SJSA1 (cell line): ENCODE measurements at places on chromosomes 11 and 22. TPM values are rescaled to one million over a fixed set of nuclear protein-coding genes. Genes with fewer than 3 reads are reported as not detected.

DNA sequence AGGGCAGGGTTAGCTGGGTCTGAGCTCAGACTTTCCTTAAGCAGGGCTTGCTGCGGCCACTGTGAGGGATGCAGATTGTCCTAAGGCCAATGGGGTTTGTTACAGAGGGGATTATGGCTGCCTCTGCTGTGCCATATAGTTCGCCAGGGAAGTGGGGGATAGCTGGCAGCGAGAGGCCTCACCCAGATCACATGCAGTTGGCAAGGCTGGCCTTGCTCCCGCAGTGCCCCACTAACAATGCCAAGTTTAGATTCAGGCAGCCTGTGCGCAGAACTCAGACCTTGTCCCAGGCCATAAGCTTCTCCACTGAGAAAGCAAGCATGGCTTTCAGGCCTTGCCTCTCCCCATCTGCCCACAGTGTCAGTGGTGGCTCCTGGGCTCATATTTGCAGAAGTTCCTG, 4.7 kb upstream of the APOL2 start:
- H3K4me1 ChIP-seq = peaks cover 18% of the 10 kb centered on the region
- H3K27ac ChIP-seq = no peak overlapping the region
- no peak for DNase-seq
- no peaks in the 10 kb centered on the region for H3K36me3 ChIP-seq

- H3K36me3 ChIP-seq = no peaks in the 10 kb centered on the region; the same call in 1 of the 2 replicates
- no peak overlapping the region for H3K27ac ChIP-seq
- no peaks in the 10 kb centered on the region for H3K27me3 ChIP-seq
- no peak for DNase-seq
- H3K4me3 ChIP-seq = no peak overlapping the region
Measured at GRCh38 chr11:126290887-126291286, 8.0 kb downstream of the TIRAP start.

DNA sequence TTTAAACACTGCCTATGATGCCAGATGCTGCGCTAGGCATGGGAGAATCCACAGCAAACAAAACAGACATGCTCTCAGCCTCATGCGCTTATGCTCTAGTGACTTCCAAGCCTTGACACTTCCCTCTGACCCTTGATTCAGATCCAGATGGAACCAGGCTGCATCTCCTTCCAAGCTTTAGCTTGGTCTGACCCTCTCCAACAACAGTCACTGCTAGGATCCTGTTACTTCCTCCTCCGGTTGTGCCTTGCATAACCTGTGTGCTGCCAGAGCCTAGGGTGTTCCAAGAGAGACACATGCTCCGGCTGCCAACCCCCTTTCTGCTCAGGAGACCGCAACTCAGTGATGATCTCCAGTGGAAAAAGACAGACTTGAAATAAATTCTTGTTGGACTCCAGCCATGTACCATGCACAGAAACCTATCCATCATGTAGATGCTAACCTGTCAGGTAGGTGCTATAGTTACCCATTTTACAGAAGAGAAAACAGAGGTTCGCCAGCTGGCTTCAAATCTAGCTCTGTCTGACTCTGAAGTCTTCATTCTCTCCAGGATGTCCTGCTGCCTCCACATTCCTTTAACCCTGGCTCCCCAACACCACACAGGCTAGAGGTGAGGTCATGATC, 136.3 kb upstream of the TEAD1 start:
- no peak for DNase-seq
- H3K4me1 ChIP-seq = peaks cover 42% of the 10 kb centered on the region
- peaks cover 3% of the 10 kb centered on the region; the same call in 1 of the 2 replicates for H3K36me3 ChIP-seq

DNA sequence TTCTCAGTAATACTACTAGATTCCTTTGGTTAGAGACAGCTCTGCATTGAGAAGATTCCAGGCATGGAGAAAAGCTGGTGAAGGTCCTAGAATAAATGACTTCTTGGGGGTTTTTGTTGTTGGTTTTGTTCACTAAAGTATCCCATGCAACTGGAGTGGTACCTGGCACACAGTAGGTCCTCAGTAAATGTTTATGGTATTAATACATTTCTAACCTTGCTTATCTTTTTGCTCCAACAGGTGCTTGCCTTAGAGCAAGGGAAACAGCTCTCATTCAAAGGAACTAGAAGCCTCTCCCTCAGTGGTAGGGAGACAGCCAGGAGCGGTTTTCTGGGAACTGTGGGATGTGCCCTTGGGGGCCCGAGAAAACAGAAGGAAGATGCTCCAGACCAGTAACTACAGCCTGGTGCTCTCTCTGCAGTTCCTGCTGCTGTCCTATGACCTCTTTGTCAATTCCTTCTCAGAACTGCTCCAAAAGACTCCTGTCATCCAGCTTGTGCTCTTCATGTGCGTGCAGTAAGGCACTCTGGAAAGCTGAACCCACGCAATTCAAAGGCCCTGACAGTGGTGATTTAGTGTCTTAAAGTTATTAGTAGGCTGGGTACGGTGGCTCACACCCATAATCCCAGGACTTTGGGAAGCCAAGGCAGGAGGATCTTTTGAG, 2.0 kb downstream of the TMEM138 start:
- H3K27ac ChIP-seq = no peak overlapping the region
- peaks cover 68% of the 10 kb centered on the region for H3K36me3 ChIP-seq
- H3K4me3 ChIP-seq = no peak overlapping the region
- no peak for DNase-seq
- H3K4me1 ChIP-seq = peaks cover 56% of the 10 kb centered on the region

- peak; percentile 77 for DNase-seq
- H3K4me1 ChIP-seq = peaks cover 27% of the 10 kb centered on the region
- no peaks in the 10 kb centered on the region for H3K27me3 ChIP-seq
- H3K27ac ChIP-seq = peak overlapping the region; percentile 93
- peaks cover 12% of the 10 kb centered on the region for H3K36me3 ChIP-seq
Measured at GRCh38 chr11:111983187-111983986, 41.8 kb upstream of the DLAT start.

DNA sequence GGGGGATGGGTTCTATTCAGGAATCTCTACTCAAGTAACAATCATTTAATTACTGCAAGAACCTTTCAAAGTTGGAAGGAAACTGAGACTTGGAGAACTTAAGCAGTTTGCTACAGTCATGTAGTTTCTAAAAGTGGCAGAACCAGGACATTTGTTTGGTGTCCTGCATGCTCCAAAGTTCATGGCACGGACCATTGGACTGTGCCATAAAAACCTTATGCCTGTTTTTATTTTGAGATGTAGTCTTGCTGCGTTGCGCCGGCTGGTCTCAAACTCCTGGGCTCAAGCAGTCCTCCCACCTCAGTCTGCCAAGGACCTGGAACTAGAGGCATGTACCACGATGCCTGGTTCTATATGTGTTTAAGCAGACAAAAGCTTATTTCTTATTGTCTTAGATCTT, 18.6 kb upstream of the AIFM3 start:
- no peaks in the 10 kb centered on the region for H3K27me3 ChIP-seq
- no peak overlapping the region for H3K4me3 ChIP-seq
- peaks cover 20% of the 10 kb centered on the region for H3K4me1 ChIP-seq
- H3K36me3 ChIP-seq = peaks cover 63% of the 10 kb centered on the region
- no peak for DNase-seq
- H3K27ac ChIP-seq = no peak overlapping the region

- no peaks in the 10 kb centered on the region for H3K36me3 ChIP-seq
- DNase-seq = no peak
- H3K27me3 ChIP-seq = peaks cover 25% of the 10 kb centered on the region
- H3K4me1 ChIP-seq = no peaks in the 10 kb centered on the region
- no peak overlapping the region for H3K27ac ChIP-seq
Measured at GRCh38 chr22:36734171-36735058, 30.9 kb upstream of the CACNG2 start.

DNA sequence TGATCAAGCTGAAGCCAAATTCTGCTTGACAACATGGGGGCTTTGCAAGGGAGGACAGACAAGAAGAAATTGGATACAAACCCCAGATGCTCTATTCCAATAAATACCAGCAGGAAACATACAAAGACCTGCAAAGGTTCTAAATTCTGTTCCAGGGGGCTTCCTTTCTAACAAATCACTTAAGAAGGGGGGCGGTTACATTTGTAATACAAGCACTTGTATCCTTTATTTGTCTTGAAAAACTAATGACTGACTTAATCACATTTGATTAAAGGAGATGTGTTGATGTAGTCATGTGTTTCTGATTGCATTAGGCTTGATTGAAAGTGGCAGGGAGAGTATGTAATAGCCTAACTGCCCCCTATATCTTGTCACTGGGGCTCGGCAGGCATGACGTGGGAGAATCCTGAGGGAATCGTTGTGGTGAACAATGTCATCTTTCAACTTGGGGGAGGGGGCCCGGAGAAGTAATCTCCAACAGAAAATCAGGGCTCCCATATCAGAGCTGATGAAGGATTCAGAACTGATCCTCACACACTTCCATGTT, 361.7 kb downstream of the INSC start:
- H3K27ac ChIP-seq = no peak overlapping the region
- H3K4me1 ChIP-seq = no peaks in the 10 kb centered on the region
- no peaks in the 10 kb centered on the region for H3K36me3 ChIP-seq
- no peak for DNase-seq
- peaks cover 23% of the 10 kb centered on the region for H3K27me3 ChIP-seq

DNA sequence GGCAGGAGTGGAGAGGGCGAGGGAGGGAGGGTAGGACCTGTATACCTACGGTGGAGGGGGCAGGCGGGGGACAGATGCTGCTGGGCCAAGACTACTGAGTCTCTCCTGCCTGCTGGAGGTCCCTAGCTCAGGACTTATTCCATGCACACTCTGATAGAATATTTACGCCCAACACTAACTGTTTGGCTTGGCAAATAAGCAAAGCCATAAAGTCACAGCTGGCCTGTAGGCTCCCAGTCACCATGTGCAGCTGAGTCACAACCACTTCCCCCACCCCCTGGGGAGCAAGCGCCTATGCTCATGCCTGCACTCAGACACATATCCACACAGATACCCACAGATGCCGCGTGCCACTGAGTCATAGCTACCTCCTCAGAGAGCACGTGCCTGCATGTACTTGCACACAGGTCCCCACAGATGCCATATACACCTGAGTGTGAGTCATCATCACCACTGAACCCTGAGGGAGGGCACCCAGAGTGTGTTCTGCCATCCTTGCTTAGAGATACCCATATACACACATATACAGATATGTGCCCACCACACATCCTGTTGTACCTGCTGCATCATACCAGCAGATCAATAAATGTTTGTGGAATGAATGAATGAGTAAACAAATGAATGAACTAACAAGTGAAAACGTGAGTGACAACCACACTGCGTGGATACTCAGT, 95.8 kb downstream of the SWAP70 start:
- peak; percentile 93 for DNase-seq
- no peaks in the 10 kb centered on the region for H3K36me3 ChIP-seq
- peaks cover 61% of the 10 kb centered on the region for H3K4me1 ChIP-seq
- peak overlapping the region; percentile 79 for H3K27ac ChIP-seq

GRCh38 chr22:35600476-35600875, 16.7 kb downstream of the MB start:
- no peak for DNase-seq
- H3K4me3 ChIP-seq = no peak overlapping the region
- no peak overlapping the region for H3K27ac ChIP-seq
- H3K36me3 ChIP-seq = no peaks in the 10 kb centered on the region

DNA sequence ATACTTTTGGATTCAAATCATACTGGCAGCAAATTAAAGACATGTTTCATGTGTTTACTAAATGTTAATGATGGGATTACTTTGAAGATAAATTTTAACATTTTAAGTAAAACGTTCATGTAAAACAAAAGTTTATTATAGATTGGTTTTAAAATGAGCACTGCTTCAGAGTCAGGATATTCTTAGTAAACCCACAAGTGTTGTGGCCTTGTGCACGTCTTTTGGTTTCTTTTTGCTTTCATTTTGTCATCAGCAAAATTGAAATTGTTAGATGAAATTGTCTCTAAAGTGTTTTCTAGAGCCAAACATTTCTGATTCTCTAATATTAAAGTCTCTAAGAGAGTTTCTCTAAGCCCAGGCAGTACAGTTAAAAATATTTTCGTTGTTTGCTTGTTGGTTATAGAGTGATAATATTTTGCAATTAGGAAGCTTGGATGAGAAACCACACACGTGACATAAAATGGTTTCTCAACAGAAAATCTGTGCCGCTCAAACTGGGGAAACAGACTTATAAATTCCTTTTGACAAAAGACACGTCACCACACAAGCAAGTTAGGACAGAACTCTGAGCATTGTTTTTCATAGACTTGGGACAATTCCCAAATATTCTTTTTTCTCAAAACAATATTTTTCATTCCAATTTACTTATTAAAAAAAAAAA, 164.4 kb downstream of the TEAD1 start:
- no peak overlapping the region for H3K27ac ChIP-seq
- no peaks in the 10 kb centered on the region for H3K27me3 ChIP-seq
- H3K4me1 ChIP-seq = peaks cover 28% of the 10 kb centered on the region
- no peak for DNase-seq
- no peak overlapping the region for H3K4me3 ChIP-seq
- H3K36me3 ChIP-seq = no peaks in the 10 kb centered on the region

GRCh38 chr22:49616356-49617231, 211.1 kb downstream of the BRD1 start:
- no peaks in the 10 kb centered on the region for H3K27me3 ChIP-seq
- no peak overlapping the region for H3K4me3 ChIP-seq
- DNase-seq = no peak
- H3K36me3 ChIP-seq = no peaks in the 10 kb centered on the region
- H3K4me1 ChIP-seq = no peaks in the 10 kb centered on the region

GRCh38 chr11:11626128-11626527, 4.3 kb upstream of the GALNT18 start:
- H3K4me1 ChIP-seq = peaks cover 10% of the 10 kb centered on the region
- peaks cover 3% of the 10 kb centered on the region for H3K27me3 ChIP-seq
- H3K4me3 ChIP-seq = no peak overlapping the region
- peak; percentile 8 for DNase-seq

DNA sequence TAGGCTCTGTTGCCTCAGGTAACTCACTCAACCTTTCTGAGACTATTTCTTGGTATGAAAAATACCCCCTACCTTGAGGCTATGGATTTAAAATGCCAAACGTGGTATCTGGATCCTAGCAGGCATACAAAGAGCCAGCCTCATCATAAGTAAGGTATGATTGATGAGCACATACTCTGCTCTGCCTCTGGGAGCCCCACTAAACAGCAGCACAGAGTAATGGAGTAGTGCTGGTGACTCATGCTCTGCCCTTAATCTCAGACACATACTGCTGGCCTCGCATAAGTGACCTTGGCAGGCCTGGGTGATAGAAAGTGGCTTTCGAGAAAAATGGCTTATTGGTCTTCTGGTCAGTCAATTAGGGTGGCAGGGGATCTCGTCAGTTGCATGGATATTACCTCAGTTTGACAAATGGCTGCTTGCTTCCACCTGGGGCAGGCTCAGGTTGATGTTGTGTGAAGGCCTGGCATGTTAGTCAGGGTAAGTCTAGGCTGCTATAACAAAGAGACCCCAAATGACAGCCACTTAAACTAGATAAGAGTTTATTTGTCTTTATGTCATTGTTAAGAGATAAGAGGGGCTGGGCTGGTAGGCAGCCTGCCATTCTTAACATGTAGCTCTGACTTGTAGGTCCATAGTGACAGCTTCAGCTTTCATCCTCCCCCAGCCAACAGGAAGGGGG, 15.2 kb upstream of the SLC6A5 start:
- no peak for DNase-seq
- no peak overlapping the region for H3K27ac ChIP-seq
- no peaks in the 10 kb centered on the region for H3K4me1 ChIP-seq
- H3K27me3 ChIP-seq = no peaks in the 10 kb centered on the region
- no peak overlapping the region for H3K4me3 ChIP-seq

Gene UPK3A
- total RNA-seq = not detected in 2 replicates

Gene SEPTIN3
- total RNA-seq = not detected in 2 replicates

Gene HEPN1
- total RNA-seq = not detected in 2 replicates

Gene MPPED1
- total RNA-seq = not detected in 2 replicates

Gene NLRP6
- total RNA-seq = not detected in 2 replicates

Gene GRIK4
- not detected in 2 replicates for total RNA-seq

Gene SEPTIN5
- 8.8 and 13.3 TPM in 2 replicates for total RNA-seq

Gene CTSC
- total RNA-seq = 1.6 and 3.6 TPM in 2 replicates

Gene KCTD14
- 2.3 and 7.7 TPM in 2 replicates for total RNA-seq

Gene PATE4
- not detected in 2 replicates for total RNA-seq

Gene NPTXR
- total RNA-seq = 2.1 and 2.2 TPM in 2 replicates
